Myocyte (in vitro differentiated cells): ENCODE measurements at places on chromosomes 2 and 18. TPM values are rescaled to one million over a fixed set of nuclear protein-coding genes. Genes with fewer than 3 reads are reported as not detected.

DNA sequence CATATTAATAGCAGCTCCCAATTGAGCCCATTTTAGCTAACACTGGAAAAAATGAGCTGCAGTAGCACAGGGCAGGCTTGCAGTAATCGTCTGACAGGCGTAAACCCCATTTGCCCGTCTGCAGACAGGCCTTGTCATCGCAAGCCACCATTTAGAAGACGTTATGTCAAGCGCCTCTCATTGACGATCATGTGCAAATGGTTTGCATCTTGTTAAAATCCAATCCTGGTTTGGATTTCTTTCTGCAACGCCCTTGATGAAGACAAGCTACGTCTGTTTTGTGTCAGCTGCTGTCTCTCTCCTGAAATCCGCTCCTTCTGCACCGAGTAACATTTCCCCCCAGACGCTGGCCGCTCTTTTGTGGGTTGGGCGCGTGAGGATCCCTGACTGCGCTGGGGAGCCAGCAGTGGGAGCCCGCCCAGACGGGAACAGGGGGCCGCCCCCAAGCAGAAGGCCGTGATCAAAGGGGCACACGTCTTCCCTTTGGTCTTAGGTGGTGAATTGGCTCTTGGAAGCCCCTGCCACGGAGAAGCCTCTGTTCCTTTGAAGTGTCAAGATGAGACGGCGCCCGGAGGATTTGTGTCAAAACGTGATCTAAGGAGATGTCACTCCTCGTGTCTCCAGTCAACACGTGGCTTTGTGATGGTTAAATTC lies 84.2 kb upstream of the GPC1 start:
- DNase-seq: no peak

GRCh38 chr18:34514957-34515356 lies 195.1 kb upstream of the DTNA start:
- DNase-seq: no peak

DNA sequence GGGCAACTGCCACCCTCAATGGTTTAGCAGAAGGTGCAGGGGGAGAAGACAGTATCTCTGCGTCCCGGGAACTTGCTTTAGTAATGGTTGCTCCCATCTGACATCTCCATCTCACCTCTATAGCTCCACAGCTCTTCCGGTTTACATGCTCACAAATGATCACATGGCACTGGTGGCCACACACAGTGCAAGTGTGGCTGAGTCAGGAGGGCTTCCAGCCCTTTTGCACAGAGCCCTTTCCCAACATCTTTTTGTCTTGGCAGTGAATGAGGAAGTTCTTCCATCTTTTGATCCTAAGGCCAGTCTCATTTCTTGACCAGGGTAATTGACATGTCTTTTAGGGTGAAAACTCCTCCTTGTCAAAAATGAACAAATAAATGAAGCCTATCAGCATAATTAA lies 347.7 kb downstream of the LPIN1 start:
- DNase-seq: no peak

DNA sequence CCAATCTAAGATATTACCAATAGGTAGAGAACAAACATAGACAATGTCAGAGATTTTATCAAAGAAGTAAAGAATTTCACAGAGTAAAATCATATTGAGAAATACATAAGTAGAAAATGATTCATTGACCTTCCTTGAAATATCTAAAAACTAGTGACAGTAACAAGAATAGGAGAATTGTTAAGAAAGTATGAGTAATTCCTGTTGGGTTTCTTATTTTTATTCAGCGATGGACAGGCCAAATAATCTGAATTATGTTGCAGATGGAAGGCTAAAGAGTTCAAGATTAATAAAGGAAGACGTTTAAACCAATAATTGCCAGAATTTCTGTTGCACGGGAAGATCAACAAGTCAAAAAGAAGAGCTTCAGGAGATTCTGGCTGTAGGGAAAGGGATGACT lies 163.4 kb upstream of the RASGRP3 start:
- DNase-seq: no peak

- no peak for DNase-seq
Observed at GRCh38 chr2:184304006-184304405, 294.3 kb upstream of the ZNF804A start.

GRCh38 chr2:634636-635388 lies 42.4 kb downstream of the TMEM18 start:
- no peak for DNase-seq

LRRTM4 gene
- total RNA-seq: not detected in 2 replicates

ACMSD gene
- total RNA-seq: not detected in 2 replicates

- no peak for DNase-seq
Observed at GRCh38 chr2:898319-898718, 52.3 kb upstream of the SNTG2 start.

DNA sequence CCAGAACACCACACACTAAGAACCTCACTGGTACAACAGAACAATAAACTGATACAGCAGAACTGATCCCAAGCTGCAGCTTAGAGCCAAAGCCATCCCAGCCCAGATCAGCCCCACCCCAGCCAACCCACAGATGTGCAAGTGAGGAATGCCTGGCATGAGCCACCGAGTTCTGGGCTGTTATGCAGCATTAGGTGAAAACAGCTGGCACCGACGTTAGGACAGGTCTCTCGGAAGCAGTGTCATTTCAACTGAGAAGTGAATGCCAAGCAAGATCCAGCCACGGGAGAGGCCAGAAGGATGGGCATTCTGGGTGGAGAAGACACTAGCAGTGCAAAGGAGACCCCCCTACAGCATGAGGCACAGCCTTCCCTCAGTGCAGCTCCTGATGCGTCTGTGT lies 38.9 kb downstream of the ADCY3 start:
- DNase-seq: no peak

SIGLEC15 gene
- not detected in 2 replicates for total RNA-seq

GRCh38 chr2:120830096-120830830 lies 94.6 kb downstream of the GLI2 start:
- no peak for DNase-seq

DNA sequence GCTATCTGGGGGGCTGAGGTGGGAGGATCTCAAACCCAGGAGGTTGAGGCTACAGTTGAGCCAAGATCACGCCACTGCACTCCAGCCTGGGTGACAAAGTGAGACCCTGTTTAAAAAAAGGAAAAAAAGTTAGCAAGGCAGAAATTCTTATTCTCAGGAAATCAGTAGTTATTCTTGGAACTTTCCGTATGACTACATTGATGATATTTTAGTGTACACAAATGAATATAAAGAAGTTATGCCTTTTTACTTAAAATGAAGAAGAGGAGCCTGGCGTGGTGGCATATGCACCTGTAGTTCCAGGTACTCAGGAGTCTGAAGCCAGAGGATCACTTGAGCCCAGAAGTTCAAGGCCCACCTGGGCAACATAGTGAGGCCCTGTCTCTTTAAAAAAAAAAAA lies 7.4 kb downstream of the SPDYA start:
- DNase-seq: no peak

DNA sequence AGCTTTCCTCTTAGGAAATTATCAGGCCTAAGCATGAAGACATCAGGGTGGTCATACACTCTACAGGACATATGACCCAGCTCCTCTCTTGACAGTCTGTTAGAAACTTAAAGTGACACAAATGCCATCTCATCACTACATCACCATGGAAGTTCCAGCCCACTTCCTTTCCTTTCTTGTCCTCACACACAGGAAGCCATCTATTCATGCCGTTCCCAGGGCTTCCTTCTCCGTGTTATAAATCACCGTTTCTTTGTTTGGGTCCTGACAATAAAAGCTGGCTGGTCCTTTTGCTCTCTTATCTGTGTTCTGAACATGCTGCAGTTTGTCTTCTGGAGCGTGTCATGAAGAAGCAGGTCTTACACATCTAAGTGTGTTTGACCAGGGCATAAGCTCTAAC lies 692.1 kb upstream of the CELF4 start:
- no peak for DNase-seq

- no peak for DNase-seq
Observed at GRCh38 chr2:7497178-7497577, 580.0 kb downstream of the RNF144A start.

GRCh38 chr2:215507136-215507535 lies 71.3 kb upstream of the FN1 start:
- no peak for DNase-seq

DNA sequence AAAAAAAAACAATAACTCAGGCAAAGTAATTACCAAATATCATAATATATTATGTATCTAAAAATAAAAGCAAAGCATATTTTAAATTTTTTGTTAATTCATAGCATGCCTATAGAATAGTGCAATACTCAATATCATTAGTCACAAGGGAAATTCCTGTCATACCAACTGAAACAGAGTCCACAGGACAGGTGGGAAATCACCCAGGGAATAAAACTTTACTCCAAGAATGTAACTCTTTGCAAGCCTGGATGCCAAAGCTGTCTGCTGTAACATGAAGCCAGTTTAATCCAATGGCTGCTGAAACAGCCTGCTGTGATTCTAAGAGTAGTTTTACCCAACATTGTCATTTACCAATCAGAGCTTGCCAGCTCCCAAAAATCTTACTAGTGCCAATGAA lies 40.0 kb upstream of the SULT1C3 start:
- peak; percentile 23 for DNase-seq

RAB27B gene
- total RNA-seq: 6.8 and 11.4 TPM in 2 replicates

GRCh38 chr2:55712477-55713060 lies 18.9 kb upstream of the PNPT1 start:
- no peak for DNase-seq

DNA sequence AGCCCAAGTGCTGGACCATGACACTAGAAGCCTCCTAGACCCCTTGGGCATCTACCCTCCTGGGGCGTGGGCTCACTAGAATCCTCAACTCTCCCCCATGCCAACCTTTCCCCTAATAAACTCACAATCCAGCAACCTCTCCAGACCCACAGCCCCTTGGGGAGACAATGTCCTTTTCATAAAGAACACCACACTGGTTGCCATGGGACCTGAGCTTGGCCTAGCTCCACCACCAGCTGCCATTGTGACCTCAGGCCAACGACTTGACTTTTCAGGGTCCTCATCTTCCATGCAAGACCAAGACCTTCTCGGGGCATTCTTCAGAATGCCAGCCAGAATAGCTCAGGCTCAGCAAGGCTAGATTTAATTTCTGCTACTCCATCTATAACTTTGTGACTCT lies 128.1 kb upstream of the NPAS2 start:
- DNase-seq: no peak

DNA sequence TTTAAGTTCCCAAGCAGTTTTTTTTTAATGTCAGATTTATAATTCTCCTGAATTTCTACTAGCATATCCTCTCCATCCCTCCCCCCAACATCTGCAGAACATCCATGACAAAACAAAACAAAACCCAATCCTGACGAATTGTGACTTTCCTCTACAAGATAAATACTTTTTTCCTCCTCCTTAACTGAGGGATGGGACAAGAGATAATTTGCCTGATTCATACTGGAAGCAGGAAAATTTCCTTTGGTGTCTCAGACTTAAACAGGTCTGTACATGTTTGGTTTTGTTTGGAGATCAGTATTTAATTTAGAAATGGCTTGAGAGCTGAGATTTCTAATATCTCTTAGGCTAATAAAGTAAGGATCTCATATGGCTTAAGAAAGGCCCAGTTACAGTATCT lies 2.2 kb downstream of the CAVIN2 start:
- DNase-seq: no peak

GRCh38 chr2:221102896-221103688 lies 469.0 kb downstream of the EPHA4 start:
- no peak for DNase-seq

GRCh38 chr2:85607268-85608215 lies 4.3 kb downstream of the C2orf68 start:
- DNase-seq: no peak

ZNF512 gene
- total RNA-seq: 31.6 and 35.7 TPM in 2 replicates

- peak; percentile 19 for DNase-seq
Observed at GRCh38 chr2:148614014-148614321, 30.6 kb upstream of the EPC2 start.

DNA sequence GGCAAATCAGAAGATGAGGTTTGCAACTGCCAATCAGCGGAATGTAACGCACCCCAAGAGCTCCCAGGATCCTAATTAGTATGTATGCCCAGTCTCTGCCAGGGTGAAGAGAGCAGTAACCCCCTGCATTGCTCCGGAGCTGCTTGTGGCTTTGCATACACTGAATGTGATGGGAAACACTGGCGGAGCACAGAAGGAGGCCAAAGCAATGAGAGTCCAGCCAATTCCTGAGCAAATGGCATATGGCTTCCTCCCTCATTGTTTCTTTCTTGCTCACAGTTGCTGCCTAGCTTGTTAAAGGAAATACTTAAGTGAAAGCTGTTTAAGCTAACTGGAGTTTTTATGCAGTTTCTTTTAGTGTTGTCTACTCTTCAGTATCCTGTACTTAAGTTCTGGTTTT lies 343.5 kb upstream of the NT5C1B start:
- DNase-seq: no peak

GALNT5 gene
- 25.6 and 27.1 TPM in 2 replicates for total RNA-seq

GRCh38 chr2:189102735-189103134 lies 76.8 kb downstream of the COL5A2 start:
- DNase-seq: peak; percentile 35

CPO gene
- total RNA-seq: not detected in 2 replicates

GRCh38 chr2:62199392-62200125 lies 3.6 kb downstream of the B3GNT2 start:
- DNase-seq: no peak

GRCh38 chr2:34492561-34493455 lies 893.7 kb upstream of the FAM98A start:
- no peak for DNase-seq

- no peak for DNase-seq
Observed at GRCh38 chr2:126658905-126659561, 3.1 kb downstream of the GYPC start.

DNA sequence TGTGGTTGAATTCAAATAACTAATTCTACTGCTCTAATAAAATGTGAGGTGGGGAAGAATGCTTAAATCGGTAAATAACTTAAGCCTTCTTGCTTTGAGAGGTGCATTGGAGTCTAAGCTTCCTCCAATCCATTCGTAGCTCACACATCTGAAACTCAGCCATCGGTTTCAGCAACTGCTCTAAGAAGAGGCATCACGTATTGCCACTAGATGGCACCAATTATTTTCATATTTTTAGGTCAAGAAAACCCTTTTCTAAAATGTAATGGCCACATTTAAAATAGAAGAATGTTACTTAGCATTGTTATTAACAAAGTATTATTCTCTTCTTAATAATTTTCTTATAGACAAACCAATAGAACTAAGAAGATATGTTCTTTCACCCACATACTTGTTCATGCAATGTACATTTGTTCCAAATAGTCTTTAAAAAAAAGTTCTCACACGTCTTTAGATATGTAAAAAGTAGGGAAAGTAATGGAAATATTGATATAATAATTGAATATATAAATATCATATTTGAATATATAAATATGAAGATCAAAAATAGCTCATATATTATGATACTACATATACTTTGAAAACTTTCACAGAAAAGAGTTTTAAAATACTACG lies 229.8 kb downstream of the CCDC178 start:
- DNase-seq: peak; percentile 24

DNA sequence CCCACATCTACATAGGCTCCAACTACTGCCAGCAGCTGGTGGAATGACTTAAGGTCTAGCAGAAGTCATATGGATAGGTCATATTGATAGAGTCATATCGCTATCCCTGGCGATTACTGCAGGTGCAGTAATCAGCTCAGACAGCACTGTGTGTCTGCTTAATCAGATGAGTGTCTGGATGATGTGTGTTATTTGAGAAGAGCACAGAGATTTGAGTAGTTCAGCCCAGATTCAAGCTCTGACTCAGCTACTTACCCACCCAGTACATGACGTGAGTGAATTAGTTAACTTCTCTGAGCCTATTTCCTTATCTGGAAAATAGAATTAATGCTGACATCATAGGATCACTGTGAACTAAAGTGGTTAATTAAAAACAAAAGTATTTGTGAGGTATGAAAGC lies 78.9 kb downstream of the EHD3 start:
- DNase-seq: no peak

EPC2 gene
- total RNA-seq: 16.0 and 20.6 TPM in 2 replicates

GRCh38 chr18:46160050-46160798 lies 56.0 kb downstream of the HAUS1 start:
- DNase-seq: no peak

GPR55 gene
- total RNA-seq: 0.03 TPM in 1 of 2 replicates, not detected in the other
